ENCODE measurements at places on chromosomes 2 and 18.

- no peak for DNase-seq
Measured at GRCh38 chr18:48229552-48229981, 179.6 kb downstream of the ZBTB7C start.

GRCh38 chr2:241858206-241859016 is at the start of gene PDCD1:
TSS of gene PDCD1 (minus strand) at chr2:241858894. CDS start at chr2:241858838, 56 bp downstream.
- DNase-seq, result peak; percentile 74

DNA sequence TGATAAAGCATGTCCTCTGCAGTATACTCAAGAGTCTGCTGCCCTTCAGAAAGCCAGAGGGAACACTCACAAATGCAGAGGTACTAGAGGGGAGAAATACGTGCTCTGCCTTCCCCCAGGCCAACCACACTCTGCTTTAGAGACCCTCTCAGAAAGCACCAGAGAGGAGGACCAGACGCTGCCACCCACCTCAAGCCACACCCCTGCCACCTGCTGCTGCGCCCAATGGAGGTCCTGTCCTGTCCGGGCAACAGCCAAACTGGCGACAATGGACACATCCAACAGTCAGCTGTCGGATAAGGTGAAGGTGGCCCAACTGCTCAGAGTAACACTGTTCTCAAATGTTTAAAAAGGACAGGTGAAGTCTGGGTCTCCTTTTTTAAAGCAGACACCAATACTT is 44.6 kb downstream of the FAM168B start:
- no peak for DNase-seq

GRCh38 chr2:79717364-79718007 is 204.6 kb downstream of the CTNNA2 start:
- DNase-seq, result no peak

DNA sequence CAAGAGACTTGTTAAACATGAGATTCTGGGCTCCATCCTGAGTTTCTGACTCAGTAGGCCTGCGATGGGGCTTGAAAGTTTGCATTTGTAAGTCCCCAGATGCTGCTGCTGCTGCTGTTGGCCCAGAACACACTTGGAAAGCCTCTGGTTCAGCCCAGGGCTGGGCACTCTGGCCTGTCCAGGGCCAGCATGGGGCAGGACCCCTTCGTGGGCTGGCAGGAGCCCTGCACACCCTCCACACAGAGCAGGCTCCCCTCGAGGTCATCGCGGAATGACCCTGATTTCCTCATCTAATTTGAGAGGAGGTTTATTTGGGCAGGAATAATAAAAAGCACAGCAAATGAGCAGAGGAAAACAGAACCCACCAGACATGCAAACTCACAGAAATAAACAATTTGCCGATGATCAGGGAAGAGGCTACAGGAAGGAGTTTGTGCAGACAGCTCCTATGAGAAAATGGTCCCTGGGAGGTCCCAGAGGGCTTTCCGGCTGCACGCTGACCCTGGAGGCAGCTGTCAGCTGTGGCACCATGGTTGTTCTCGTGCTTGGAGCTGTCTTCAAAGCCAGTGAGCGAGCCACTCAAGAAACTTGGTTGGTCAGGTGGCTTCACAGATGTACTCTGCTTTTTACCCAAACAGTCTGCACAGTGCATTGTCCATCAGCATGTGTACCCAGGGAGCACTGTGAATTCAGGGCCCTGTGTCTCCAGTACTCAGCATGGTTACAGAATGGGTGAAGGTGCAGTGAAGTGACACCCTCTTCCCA is 119.3 kb downstream of the GLI2 start:
- no peak for DNase-seq
